ENCODE measurements at places on chromosomes 12 and 14.

GRCh38 chr12:58647495-58647894 lies 272.8 kb downstream of the LRIG3 start:
- DNase-seq, result no peak

DNA sequence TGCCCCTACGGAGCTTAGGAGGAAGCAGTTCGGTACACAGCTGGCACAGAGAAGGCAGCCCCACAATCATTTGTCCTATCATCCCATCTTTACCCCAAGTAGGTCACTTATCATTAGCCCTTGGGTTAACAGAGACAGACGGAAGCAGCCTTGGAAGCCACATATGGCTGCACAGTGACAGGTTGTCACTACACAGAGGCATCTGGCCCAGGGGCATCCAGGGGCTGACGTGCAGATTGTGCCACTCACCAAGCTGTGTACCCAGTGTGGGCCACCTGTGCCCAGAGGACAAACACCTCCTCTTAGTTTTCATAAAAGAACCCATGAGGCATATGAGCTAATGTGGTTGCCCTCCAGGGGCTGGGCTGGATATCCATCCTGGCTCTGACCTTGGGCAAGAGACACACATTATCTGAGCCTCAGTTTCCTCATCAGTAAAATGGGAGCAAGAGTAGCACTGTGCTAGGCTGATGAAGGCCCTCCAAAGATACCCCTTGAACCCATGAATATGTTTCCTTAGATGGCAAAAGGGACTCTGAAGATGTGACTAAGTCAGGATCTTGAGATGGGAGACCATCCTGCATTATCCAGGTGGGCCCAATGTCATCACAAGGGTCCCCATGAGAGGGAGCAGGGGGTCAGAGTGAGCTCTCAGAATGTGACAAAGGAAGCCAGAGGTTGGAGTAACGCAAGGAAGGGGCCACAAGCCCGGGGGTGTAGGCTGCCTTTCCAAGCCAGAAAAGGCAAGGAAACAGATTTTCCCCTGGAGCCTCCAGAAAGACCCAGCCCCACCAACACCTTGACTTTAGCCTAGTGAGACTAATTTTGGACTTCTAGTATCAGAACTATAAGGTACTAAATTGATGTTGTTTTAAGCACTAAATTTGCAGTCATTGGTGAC lies 64.6 kb downstream of the C14orf132 start:
- DNase-seq, result no peak

- DNase-seq, result no peak
These were observed 99.2 kb downstream of the PIWIL1 start for GRCh38 chr12:130436741-130437501.

DNA sequence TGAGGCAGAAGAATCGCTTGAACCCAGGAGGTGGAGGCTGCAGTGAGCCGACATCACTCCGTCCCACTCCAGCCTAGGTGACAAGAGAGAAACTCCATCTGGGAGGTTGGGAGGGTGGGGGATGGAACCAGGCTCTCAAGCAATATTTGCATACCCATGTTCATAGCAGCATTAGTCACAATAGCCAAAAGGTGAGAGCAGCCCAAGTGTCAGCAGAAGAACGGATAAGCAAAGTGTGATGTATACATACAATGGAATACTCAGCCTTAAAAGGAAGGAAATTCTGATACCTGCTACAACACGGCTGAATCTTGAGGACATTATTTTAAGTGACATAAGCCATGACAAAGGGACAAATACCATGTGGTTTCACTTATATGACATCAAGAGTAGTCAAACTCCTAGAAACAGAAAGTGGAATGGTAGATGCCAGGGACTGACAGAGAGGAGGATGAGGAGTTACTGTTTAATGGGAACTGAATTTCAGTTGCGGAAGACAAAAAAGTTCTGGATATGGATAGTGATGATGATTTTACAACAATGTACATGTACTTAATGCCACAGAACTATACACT lies 11.6 kb downstream of the DAD1 start:
- DNase-seq, result no peak

DNA sequence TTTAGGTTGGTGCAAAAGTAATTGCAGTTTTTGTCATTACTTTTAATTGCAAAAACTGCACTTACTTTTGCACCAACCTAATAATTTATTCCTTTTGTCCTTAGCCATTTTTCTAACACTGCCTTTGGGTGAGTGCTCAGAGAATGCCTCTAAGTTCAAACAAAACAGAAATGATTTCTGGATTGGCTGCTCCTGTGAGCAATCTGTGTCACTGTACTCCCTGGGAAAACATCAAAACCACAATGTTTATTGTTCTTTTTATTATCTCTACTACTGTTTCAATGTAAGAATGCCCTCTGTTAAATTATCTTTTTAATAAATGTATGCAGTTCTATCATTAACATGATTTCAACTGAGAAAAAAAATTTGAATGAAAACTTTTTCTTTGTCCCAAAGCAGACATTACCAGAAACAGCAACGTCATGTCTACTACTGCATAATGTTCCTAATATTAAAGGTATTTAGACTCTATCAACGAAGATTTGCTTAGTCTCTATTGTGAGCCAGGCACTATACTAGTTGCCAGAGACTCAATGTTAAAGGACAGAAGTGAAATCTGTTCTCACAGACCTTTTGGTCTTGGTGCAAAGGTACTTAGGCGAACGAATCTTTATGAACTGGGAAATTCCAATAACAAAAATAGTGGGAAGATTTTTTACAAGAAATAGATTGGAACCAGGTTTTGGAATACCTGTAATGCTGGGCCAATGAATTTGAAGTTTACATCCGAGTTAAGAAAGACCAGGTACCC lies 6.2 kb downstream of the SLC41A2 start:
- DNase-seq, result no peak

GRCh38 chr14:70707138-70708038 lies 65.7 kb downstream of the TTC9 start:
- no peak for DNase-seq

DNA sequence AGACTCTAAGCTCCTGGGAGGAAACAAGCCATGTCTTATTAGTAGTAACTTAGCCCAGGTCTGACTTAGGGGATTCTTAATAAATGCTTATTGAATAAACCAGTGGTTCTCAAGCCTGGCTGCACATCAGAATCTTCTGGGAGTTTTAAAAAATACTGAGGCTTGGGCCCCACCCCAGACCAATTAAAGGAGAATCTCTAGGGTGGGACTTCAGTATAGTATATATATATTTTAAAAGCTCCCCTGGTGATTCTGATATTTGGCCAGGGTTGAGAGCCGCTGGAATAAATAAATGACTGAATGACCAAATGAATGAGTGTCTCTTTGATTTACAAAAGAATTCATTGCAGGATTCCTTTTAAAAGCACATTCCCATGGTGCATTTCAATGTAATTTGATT lies 151.5 kb upstream of the GSC start:
- no peak for DNase-seq

DNA sequence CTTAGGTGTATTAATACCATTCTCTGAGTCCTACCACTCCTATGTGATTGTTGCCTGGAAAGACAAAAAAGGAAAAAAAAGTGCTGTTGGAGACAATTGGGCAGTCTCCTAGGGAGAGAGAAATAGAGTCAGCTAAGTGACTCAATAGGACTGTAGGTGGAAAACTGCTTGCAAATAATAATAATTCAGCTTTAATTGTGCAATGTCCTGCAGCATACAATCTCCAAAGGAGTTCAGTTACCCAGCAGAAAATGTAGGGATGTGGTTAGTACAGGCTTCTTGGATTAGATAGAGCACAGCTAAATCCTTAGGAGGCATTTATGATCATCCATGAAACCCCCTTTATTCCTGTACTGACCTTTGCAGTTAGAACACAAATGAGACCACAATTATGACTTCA lies 3.0 kb upstream of the SRSF9 start:
- DNase-seq, result no peak

- DNase-seq, result no peak
These were observed 111.2 kb upstream of the SLC38A2 start for GRCh38 chr12:46483572-46484395.

GRCh38 chr14:22848351-22849164 lies 12.2 kb downstream of the MMP14 start:
- no peak for DNase-seq

Data from H1 (cell line).